ENCODE measurements at places on chromosomes 7 and 10.

DNA sequence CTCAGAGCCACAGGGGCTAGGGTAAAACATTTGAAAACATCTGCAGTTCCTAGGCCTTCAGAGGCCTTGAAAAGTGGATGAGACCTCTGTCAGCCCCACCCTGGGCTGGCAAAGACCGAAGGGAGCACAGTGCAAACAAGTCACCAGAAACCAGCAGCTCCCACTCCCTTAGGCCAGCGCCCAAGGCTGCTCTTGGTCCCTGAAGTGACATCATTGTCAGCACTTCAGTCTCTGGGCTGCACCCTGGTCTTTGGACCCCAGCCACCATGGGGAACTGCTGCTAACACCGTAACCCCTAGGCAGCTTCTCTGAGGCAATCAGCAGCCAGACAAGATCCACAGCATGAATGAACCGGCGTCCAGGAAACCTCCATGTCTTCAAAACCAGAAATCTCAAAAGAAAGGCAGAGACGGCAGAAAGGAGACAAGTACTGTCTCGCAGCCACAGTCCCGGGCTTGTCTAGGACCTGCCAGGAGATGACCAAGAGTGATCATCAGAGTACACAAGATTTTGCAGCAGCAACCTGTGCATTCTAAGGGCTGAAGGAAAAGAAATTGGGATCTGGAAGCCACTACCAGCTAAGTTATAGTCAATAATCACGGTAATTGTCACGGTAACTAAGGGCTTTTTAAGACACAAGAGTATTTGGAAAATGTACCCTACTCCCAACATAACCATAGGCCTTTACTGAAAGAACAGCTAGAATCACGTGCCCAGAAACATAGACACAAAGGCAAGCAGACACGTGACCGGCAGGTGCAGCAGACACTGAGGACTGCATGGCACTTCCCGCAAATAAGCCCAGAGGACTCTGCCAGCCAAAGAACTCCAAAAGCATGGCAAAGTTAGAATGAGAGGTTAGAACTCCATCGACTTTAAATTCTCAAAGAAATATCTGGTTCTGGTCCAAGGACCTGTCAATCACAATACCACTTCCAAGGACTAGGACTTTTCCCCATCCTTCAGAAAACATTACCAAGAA, 23.3 kb downstream of the CPXM2 start:
- DNase-seq: no peak

GRCh38 chr7:122137251-122138077, 6.6 kb downstream of the AASS start:
- DNase-seq: no peak

GRCh38 chr7:5508698-5509097, 85.1 kb upstream of the TNRC18 start:
- DNase-seq: no peak

DNA sequence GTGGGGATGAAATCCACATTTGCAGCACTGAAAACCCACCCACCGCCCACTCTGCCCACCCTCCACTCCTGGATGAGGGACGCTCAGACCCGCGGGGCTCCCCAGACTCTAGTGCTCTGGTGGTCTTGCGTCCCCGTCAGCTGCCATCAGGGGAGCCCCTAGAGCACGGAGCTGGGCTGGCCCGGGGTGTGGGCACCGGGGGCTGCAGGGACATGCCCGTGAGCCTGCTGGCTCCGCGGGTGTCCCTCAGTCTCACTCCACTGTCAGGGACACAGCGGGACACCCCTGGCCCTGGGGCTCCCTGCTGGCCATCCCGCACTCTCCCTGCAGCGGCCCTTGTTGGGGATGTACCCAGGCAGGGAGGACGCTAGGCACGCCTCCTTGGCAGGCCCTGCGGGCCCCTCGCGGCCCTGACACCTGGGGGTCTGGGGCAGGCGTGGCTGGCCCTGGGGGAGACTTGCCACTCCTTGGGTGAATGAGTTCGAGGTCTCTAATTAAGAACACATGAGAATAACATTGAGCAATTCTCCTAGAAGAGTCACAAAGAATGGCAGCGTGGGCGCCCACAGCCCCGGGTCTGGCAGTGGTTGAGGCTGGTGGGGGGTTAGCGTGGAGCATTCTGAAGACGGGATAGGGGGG, 64.2 kb downstream of the CFAP46 start:
- no peak for DNase-seq

All from neuronal stem cell (in vitro differentiated cells).